ENCODE measurements at places on chromosomes 12 and 14.

DNA sequence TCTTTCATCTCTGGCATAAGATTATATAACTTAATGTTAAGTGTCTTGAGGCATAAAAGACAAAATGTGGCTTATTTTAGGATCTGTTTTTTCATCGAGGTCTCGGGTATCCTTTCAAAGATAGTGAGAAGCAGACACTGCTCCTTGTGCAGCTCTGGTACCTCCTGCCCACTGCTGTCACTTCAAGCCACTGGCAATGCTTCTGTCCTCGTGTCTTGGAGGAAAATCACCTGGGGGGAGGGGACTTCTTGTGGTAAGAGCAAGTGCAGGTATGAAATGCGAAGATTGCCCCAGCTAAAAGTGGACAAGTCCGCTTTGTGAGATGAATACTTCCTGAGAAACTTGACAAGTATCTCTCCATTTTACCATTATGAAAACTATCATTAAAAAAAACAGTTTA lies 37.8 kb upstream of the DYNC1H1 start:
- no peak for DNase-seq

GRCh38 chr12:110223777-110224378 lies 57.2 kb upstream of the ATP2A2 start:
- DNase-seq: no peak

DNA sequence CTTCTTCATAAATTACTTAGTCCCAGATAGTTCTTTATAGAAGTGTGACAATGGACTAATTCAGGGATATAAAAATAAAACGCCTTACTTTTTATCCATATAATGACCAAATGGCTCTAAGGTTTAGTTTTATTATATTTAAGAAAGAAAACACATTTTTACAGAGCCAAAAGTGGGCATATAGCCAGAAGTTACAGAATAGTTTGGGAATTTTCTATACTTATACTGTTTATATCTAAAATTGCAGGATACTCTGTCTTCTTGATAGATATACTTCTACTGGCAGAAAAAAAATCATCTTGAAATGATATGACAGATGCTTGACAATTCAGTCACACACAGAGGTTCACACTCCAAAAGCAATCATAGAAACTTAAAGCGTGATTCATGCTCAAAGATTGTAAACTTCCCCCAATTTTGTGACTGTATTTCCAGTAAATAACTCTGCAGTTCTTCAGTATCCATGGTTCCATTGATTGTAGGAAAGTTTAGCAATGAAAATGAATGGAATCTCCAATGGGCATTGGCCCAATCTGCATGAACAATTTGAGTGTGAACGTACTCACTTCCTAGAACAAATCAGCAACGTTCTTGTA lies 307.8 kb downstream of the NOVA1 start:
- DNase-seq: no peak

GRCh38 chr14:66087231-66087630 lies 398.9 kb upstream of the CCDC196 start:
- DNase-seq: no peak

DNA sequence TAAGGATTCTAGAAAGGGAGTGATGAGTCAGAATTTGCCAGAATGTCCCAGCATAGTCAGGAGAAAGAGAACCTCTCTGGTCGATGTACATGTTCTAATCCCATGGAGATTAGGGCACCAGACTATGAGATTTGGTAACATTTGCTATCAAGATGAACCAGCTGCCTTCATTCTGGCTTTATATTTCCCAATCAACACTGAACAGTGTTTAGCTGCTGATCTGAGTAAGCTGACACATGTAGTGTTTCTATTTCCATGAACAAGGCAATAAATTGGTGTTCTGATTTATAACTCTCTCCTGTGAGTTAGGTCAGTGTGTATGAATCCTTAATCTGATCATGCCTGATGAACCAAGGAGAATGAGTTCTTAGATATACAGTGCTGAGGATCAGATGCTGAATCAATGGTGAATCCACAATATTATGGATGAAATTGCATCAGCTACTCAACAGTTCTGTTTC lies 158.0 kb upstream of the AMIGO2 start:
- no peak for DNase-seq

DNA sequence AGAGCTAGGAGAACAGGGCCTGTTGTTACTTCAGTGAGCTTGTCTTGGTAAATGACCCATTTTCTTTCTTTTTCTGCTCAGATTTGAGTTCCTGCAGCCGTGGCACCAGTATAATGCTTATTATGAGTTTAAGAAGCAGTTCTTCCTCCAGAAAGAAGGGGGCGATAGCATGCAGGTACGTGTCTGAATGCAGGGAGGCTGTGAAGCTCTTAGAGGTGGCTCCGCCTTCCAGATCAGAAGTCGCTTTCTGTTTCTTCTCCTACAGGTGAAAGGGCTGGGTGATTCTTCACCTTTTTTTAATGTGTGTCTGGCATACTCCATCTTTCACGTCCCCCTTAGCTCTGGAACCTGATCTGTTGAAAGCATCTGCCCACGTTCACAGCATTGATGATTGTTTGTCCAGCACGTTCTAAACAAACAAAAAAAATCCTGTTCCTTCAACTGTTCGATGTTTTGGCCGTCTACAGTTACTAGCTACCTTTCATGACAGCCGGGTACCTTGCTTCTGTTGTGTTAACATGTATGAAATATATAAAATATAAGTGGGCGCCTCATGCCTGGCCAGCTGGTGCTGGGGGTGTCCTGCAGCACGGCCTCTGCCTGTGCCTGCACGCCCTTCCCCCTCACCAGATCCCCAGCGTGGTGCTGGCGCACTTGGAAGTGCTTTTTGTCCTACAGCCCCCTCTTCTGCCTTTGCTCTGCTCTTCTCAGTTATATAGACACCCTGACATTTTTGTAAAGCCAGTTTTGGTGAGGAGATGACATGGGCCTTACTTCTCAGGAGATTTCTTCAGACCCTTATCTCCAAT lies 44.6 kb downstream of the SFSWAP start:
- DNase-seq: no peak

DNA sequence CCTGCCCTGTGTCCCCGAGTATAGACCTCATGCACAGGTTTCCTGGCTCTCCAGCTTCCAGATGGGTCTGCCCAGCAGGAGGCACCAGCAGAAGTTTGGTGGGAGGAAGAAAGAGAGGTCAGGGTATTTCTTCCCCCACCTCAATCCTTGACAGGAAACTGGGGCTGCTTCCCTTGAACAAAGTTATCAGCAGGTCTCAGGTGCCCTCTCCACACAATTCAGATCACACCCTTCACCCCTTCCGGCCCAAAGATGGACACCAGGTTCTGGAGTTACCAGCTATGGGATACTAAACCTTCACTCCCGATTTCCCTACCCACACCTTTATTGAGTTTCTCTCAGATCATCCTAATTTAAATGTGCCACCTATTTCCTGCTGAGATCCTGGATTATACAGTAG lies 1.2 kb downstream of the SART3 start:
- DNase-seq: no peak

Data from breast epithelium (tissue), 4 donors.